CD4-positive, alpha-beta T cell treated with Interleukin-1 beta for 1 hour (primary cell): ENCODE measurements at places on chromosomes 11 and 22.
A peak's percentile ranks its signal among the peaks of the same experiment; 100 is the strongest.

- DNase-seq: peak; percentile 63
Measured at GRCh38 chr11:65427691-65428577, 5.3 kb downstream of the NEAT1 start.

DNA sequence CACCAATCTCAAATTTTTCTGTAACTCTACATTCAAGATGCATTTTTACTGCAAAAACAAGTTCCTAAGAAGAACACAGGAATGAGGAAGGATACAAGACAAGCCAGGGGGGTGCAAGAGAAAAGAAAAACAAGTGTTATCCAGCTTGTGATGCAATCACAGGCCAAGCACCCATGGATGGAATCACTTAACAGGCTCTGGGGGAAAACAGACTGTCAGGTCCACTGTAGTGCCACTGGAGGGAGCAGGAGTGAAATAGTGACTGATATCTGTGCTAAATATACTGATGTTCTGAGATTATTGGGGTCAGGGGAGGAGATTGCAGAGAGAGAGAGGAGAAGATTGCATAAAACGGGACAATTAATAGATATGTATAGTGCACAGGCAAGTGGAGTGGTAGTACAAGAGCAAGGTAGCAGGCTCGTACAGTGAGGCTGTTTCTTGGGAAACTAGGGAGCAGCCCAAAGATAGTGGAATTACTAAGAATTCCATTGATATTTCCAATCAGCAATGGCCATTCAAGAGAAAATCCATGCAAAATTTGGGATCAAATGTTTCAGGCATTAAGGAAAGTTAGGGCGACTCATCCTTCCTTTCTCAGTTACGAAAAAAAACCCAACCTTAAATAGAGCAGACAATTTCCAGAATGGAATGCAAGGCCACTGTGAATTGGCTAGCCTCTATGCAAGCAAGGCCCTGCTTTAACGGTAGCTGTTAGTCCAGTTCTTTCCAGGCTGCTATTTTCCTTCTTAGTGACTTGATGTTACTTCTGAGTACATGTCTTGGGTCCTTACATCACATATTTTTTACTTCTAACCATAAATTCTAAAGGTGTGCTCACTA is 52.2 kb upstream of the CEP126 start:
- no peak for DNase-seq

DNA sequence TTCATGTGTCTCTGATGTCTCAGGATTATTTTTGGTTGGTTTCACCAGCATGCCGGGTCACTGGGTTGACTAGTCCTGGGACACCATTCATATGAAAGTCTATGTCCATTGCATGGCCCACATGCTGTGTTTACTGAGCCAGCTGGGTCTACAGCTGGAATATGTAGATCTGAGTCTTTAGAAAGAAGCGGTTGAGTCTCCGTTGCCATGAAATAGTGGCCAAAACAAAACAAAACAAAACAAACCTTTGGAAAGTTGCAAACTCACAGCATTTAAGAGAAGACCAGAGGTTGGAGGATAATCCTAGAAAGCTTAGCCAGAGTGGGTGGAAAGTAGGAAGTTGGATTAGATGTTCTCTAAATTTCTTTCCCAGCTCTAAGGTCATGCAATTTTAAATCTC is 191.8 kb upstream of the NTM start:
- DNase-seq: no peak

GRCh38 chr22:30830907-30831306 is 136.2 kb downstream of the OSBP2 start:
- DNase-seq: no peak
